ENCODE measurements at places on chromosomes 4 and X. TPM values are rescaled to one million over a fixed set of nuclear protein-coding genes. Genes with fewer than 3 reads are reported as not detected.

Gene SLC6A14
- total RNA-seq: not detected

Gene HSFX1
- 0.57 TPM for total RNA-seq

Gene MXD4
- 56.4 TPM for total RNA-seq

Gene GAGE2A
- not detected for total RNA-seq

Gene NUDT10
- 0.13 TPM for total RNA-seq

Gene SATL1
- not detected for total RNA-seq

Gene CDK16
- 105 TPM for total RNA-seq

Gene SCRG1
- total RNA-seq: not detected

Gene GLRB
- 9.4 TPM for total RNA-seq

DNA sequence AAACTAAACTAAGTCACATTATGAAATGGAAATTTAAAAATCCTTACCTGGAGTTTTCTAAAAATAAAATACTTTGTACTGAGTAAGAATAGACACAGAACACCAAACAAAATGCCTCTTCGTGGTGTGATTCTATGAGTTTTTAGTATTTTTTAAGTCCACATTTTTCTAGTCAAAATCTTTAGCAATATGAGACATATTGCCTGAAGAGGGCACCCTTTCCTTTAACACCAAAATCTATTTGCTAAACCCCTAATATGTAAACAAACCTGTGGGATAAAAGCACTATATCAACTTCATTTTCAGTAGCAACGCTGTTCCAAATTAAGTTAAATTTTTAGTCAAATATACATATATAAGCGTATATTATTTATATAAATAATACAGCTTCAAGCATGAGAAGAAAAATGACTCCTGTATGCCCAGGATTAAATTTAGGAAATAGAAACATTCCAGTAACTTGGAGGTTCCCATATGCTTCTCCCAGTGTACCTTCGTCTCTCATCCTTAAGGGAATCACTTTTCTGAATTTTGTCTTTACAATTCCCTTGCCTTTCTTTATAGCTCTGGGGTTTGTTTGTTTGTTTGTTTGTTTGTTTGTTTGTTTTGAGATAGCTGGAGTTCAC, 23.0 kb upstream of the PGM2 start:
- DNase-seq: peak; percentile 46

- no peak for DNase-seq
These were observed 92.0 kb upstream of the CLCN4 start for GRCh38 chrX:10064736-10065135.

GRCh38 chr4:13706120-13706519, 78.6 kb upstream of the BOD1L1 start:
- no peak for DNase-seq

- peak; percentile 48 for DNase-seq
These were observed 323.6 kb upstream of the DIPK2B start for GRCh38 chrX:45524296-45524695.

DNA sequence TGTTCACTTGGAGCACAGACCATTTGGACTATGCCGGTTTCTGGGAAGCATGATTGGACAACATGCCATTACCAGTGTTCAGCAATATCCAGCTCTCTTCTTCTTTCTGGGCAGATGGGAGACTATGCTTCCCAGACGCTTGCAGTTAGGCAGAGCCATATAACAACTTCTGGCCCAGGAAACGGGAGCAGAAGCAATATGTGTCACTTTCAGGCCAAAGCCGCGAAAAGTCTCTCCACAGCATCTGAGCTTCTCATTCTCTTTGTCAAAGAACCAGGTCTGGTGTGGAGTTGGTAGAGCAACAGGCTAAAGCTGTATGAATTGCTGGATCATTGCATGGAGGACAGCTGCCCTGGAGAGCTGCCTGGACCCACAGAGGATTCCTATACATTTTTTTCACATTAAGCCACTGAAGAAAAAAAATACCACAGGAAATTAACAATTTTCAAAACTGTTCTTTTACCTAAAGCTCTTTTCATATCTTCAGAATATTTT, 131.4 kb upstream of the FRG1 start:
- no peak for DNase-seq

DNA sequence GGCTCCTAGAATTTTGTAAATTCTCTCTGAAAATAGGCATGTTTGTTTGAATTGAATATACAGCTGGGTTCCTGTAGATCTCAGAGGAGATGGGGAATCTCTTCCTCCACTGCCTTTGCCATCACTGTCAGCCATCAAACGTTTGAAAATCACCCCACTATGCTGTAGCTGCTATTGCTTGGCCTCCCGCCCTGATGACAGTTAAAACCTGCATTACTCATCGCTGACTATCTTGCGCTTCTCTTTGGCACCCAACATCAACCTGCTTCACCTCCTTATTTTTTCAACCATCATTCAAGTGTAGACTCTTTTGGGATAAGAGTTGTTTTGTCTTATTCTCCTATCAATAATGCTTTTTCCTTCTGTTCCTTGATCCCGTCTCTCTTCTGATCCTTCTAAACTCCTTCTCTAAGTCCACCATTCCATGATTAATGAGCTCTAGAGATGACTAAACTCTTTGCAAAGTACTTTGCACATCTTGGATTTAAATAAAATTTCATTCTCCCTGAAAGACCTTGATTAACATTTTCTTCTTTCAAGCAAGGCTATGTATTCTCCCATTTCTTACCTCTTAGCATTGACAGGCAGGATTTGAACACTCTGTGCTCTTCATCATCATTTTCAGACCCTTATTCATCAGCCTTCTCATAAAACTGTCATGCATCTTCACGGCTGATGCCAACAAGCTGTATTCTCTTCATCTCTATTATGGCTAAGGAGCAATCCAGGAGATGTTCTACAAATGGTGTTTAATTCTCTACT, 133.0 kb downstream of the SNCA start:
- no peak for DNase-seq

- DNase-seq: no peak
These were observed 580.4 kb downstream of the ANKRD50 start for GRCh38 chr4:124132161-124132560.

GRCh38 chr4:41613386-41613785, 75.4 kb downstream of the LIMCH1 start:
- no peak for DNase-seq

DNA sequence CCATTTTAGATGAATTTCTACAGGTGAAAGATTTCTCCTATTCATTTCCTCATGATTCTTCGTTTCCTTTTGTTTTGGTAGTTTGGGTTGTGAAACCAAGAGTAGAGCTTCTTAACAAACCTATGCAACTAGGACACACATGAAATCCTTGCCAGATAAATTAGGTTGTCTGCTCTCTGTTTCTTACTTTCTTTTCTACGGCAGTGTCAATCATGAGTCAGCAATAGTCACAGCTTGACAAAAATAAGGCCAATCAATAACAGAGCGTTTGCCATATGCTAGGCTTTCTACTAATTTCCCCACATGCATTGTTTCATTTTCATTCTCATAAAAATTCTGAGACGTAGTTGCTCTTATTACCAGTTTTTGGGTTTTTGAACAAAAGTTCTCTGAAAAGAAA, 20.3 kb downstream of the CLRN2 start:
- DNase-seq: no peak

- peak; percentile 92 for DNase-seq
These were observed 344.6 kb upstream of the CTSO start for GRCh38 chr4:156298230-156298629.

DNA sequence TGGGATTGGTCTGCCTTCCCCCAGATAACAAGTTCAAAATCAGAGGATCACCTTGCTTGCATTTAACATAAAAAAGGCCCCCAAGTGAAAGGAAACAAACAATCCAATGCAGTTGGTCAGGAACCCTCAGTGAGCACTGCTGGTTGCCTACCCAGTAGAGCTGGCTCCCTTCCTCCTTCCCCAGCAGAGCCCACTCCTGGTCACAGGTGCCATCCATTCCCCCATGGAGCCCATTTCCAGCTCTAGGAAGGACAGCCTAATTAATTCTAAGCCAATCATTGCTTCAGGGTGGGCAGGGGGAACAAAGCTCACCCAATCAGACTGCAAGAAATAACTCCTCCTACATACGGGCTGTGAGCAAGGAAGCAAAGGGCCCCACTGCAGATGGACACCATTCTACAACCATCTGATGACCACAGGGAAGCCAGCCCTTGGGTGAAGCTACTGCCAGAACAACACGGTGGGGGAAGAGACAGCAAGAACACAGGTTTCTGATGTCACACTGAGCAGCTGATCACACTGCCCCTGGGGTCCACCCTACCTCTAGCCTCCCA, 86.5 kb downstream of the SH3KBP1 start:
- no peak for DNase-seq

DNA sequence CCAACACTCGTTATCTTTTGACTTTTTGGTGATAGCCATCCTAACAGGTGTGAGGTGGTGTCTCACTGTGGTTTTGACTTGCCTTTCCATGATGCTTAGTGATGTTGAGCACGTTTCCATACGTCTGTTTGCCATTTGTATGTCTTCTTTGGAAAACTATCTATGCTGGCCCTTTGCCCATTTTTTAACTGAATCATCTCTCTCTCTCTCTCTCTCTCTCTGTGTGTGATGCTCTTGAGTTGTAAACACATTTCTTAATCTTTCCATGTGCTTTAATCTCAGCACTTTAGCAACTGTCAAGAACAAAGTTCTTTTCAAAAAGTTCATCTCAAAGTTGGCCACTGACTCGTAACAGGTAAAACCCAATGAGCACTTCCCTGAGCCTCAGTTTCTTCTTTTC, 10.5 kb downstream of the SORBS2 start:
- DNase-seq: no peak

DNA sequence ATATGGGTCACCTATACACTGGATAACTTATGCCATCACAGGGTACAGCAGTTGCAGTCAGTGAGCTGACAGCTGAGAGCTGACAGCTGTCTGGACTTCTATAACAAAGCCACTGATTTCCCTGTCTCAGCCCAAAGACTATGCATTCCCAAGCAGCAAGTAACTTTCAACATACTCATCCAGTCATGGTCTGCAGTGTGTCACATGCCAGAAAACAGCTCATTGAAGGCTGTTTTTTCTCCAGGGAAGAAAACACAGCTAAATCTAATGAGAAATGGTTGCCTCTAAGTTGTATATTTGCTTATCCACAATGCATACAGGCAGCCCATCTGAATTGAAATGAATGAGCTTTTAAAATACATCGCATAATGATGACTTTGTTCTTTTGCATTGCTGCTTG, 6.3 kb downstream of the KIAA1210 start:
- DNase-seq: peak; percentile 17

DNA sequence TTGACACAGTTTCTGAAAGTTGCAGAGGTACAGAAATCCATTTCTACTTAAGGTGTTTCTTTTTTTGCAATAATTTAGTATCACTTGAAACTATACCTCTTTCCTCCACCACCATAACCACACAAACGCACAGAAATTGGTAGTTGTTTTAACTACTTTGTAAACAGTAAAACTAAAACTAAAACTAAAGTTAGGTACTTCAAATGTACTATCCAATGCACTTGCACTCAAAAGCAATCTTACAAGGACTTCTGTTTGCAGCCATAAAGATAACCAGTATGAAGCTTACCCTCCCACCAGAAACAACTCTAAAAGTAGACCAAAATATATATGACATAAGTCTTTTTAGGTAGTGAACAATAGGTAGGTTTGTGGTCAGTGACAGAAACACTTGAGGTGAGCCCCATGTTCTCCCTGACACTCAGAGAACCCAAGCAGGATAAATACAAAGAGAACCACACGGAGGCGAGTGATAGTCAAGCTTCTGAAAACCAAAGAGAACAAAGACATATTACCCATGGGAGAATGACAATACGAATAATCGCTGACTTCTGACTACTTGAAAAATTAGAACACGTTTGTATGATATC, 72.2 kb upstream of the VBP1 start:
- DNase-seq: no peak

DNA sequence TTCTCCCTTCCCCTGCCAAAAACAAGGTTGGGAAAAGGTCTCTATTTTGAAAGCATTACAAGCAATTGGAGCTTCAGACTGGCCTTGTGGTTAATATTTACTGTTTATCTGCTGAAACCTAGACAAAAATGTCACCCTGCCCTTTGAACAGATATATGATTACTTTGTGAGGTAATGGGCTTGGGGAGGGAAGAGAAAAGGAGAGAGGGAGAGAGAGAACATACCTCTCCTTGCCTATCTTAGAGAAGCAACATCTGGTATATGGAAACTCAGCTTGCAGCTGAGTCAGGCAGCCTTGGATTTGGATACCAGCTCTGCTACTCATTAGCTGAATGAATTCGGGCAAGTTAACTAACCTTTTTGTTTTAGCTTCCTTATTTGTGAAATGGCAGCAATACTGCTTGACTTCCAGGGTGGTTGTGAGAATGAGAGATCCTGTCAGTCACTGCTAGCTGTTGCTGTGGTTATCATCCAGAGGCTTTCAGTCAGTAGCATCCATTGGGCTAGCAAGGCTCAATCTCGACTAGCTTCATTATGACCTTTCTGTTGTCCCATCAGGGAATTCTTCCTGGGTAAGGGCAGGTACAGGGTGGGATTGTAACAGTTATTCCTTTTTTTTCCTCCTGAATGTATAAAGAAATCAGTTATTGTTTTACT, 41.1 kb downstream of the ZFX start:
- peak; percentile 30 for DNase-seq

- DNase-seq: peak; percentile 32
These were observed 501 bp downstream of the ZNF518B start for GRCh38 chr4:10456595-10457254.

Data from HFFc6 (cell line).